ENCODE measurements at places on chromosomes 3 and 15.
A peak's percentile ranks its signal among the peaks of the same experiment; 100 is the strongest.

DNA sequence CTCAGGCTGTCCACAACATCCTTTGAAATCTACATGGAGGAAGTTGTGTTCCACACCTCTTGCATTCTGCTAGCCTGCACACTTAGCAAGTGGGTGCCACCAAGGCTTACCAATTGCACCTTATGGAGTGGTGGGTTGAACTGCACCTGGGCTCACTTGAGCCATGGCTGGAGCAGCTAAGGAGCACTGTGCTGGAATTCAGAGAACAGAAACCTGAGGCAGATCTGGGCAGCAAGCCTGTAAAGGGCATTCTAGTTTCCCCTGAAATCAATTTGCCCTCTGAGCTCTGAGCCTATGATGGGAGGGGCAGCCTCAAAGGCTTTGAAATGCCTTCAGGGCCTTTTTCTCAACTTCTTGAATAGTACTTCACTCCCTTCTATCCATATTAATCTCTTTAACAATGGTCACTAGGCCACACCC, 18.0 kb downstream of the BTLA start:
- H3K4me3 ChIP-seq = no peak overlapping the region
- no peaks in the 10 kb centered on the region for H3K27me3 ChIP-seq
- no peak overlapping the region for H3K27ac ChIP-seq
- no peaks in the 10 kb centered on the region for H3K4me1 ChIP-seq

- H3K4me1 ChIP-seq = no peaks in the 10 kb centered on the region
- H3K4me3 ChIP-seq = no peak overlapping the region
- H3K27ac ChIP-seq = no peak overlapping the region
- peak; percentile 10 for DNase-seq
These were observed 62.1 kb upstream of the SLC6A11 start for GRCh38 chr3:10753964-10754363.

- H3K27me3 ChIP-seq = no peaks in the 10 kb centered on the region
- no peaks in the 10 kb centered on the region for H3K4me1 ChIP-seq
- no peak overlapping the region for H3K4me3 ChIP-seq
- DNase-seq = no peak
These were observed 21.7 kb downstream of the XXYLT1 start for GRCh38 chr3:195249057-195249770.

- H3K27me3 ChIP-seq = no peaks in the 10 kb centered on the region
- no peak for DNase-seq
- H3K4me1 ChIP-seq = no peaks in the 10 kb centered on the region
- no peaks in the 10 kb centered on the region for H3K36me3 ChIP-seq
These were observed 50.1 kb downstream of the LYSMD4 start for GRCh38 chr15:99683000-99683670.

- H3K4me1 ChIP-seq = no peaks in the 10 kb centered on the region
- H3K27me3 ChIP-seq = no peaks in the 10 kb centered on the region
- H3K27ac ChIP-seq = no peak overlapping the region
- no peak overlapping the region for H3K4me3 ChIP-seq
- H3K36me3 ChIP-seq = no peaks in the 10 kb centered on the region
- no peak for DNase-seq
These were observed 368.6 kb upstream of the MCTP2 start for GRCh38 chr15:93862791-93863190.

DNA sequence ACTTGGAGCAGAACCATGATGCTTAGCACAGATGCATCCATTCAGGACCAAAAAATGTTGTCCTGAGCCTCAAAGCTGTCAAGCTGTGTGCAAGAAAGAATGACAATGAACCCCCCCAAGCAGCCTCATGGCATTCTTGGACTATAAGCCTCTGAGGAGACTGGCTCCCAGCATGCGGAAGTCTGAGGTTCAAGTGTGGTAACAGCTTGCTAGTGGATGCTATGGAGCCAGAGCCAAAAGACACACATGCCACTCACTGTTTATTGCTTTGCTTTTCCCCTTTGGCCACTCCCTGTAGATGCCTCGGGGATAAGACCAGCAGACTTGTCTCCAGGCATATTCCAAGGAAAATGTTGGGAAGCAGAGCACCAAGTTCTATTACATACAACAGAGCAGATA, 38.2 kb upstream of the SNRK start:
- H3K27me3 ChIP-seq = no peaks in the 10 kb centered on the region
- no peak overlapping the region for H3K4me3 ChIP-seq
- H3K27ac ChIP-seq = no peak overlapping the region
- H3K36me3 ChIP-seq = no peaks in the 10 kb centered on the region

GRCh38 chr3:116005404-116005803, 382.1 kb downstream of the GAP43 start:
- H3K4me1 ChIP-seq = no peaks in the 10 kb centered on the region
- H3K36me3 ChIP-seq = no peaks in the 10 kb centered on the region
- H3K27ac ChIP-seq = no peak overlapping the region
- DNase-seq = peak; percentile 6
- no peak overlapping the region for H3K4me3 ChIP-seq

DNA sequence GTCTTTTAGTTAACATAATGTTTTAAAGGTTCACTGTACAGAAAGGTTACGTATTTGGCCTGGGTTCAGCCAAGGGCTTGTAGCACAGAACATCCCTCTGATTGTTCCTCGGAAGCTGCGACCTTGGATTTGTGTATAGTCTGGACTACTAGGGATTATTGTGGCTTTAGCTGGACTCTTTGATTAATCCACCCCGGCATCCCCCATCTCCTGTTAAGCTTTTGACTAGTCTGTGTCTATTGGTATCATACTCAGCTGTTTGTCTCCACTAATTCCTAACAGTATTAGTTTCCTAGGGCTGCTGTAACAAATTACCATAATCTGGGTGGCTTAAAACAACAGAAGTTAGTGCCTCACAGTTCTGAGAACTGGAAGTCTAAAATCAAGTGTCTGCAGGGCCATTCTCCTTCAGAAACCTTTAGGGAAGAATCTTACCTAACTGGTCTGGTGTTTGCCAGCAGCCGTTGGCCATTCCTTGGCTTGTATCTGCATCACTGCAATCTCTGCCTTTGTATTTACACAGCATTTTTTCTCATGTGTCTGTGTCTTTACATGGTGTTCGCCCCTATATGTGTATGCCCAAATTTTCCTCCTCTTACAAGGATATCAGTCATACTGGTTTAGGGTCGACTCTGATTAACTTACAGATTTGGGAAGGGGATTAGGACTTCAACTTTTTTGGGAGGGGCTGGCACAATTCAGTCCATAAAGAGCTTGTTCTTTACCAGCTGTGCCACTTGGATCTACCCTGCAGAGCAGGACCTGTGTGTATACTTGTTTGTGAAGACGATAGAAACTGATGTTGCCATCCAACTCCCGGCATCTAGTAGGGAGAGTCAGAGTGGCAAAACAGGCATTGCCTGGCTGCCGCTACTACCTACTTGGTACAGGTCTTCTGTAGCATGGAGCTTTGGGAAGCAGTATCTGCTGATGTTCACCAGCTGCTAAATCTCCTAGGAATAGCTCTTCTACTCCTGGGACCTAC, 117.8 kb downstream of the UBE2E2 start:
- no peaks in the 10 kb centered on the region for H3K36me3 ChIP-seq
- H3K4me3 ChIP-seq = no peak overlapping the region
- DNase-seq = no peak
- H3K4me1 ChIP-seq = no peaks in the 10 kb centered on the region
- no peak overlapping the region for H3K27ac ChIP-seq

DNA sequence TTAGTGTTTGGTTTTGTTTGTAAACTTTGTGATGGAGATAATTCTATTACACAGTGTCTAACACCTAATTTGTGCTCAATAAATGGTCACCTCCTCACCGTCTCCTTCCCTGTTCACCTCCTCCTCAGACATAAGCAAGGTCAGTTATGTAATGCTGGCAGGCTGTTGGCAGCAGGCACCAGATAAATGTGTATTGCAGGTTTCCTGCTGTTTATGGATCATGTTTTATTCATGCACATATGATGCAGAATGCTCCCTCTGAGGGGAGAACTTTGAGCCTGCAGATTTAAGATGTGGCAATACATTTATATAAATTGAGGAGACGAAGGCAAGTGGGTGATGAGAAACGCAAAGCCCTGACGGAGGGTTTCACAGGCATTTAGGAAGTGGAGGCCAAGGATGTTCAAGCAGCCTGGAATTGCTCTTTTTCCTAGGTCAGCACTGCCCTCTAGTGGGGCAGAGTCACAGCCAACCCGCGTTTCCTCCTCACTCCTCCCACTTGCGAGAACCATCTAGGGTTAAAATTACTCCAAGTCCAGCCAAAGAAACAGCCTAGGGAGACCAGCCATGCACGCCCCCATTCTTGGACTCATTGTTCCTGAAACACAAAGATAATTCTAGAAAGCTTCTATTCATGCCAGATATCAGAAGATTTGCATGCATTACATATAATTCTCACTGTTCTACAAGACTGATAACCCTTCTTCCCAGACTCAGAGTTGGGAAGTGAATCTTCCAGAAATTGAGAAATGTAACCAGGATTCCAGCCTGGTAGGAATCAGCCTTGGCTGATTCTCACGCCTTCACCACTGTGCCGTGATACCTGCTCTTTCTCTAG, 228.7 kb downstream of the SLCO3A1 start:
- H3K4me3 ChIP-seq = no peak overlapping the region
- DNase-seq = peak; percentile 46
- no peaks in the 10 kb centered on the region for H3K27me3 ChIP-seq
- no peak overlapping the region for H3K27ac ChIP-seq
- H3K4me1 ChIP-seq = no peaks in the 10 kb centered on the region
- H3K36me3 ChIP-seq = no peaks in the 10 kb centered on the region

- no peaks in the 10 kb centered on the region for H3K27me3 ChIP-seq
- H3K4me3 ChIP-seq = peak within 1 kb of the TSS; percentile 89
- H3K27ac ChIP-seq = peak within 1 kb of the TSS; percentile 92
- H3K4me1 ChIP-seq = peaks cover 7% of the 10 kb centered on the region
These were observed at the start of gene SPRED1 for GRCh38 chr15:38252481-38253350. TSS of gene SPRED1 (plus strand) at chr15:38252836. CDS start at chr15:38253186, 350 bp downstream.

- H3K4me3 ChIP-seq = no peak overlapping the region
- H3K4me1 ChIP-seq = no peaks in the 10 kb centered on the region
These were observed 573.3 kb downstream of the EPHB1 start for GRCh38 chr3:135368316-135368715.

- H3K27me3 ChIP-seq = no peaks in the 10 kb centered on the region
- no peak overlapping the region for H3K27ac ChIP-seq
- no peak for DNase-seq
- no peaks in the 10 kb centered on the region for H3K4me1 ChIP-seq
- no peaks in the 10 kb centered on the region for H3K36me3 ChIP-seq
These were observed 744.0 kb upstream of the SGO1 start for GRCh38 chr3:20930034-20930433.

DNA sequence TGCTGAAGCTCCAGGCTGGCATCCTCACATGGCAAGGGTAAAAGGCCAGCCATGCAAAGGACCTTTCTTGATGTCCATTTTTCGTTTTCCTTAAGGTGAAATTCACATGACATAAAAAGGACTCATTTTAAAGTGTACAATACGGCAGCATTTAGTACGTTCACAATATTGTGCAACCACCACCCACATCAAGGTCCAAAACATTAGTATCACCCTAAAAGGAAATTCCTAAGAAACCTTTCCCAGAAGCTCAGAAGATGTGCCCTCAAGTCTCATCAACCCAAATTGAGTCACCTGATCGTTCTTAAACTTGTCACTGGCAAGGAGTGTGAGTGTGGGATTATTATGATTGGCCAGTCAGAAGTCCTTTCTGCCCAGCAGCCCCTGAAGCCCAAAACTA, 250.1 kb downstream of the TLE3 start:
- no peaks in the 10 kb centered on the region for H3K36me3 ChIP-seq
- H3K4me3 ChIP-seq = no peak overlapping the region
- no peaks in the 10 kb centered on the region for H3K27me3 ChIP-seq
- H3K4me1 ChIP-seq = no peaks in the 10 kb centered on the region
- no peak for DNase-seq

- peak overlapping the region; percentile 19 for H3K27ac ChIP-seq
- no peaks in the 10 kb centered on the region for H3K36me3 ChIP-seq
- no peak overlapping the region for H3K4me3 ChIP-seq
- no peaks in the 10 kb centered on the region for H3K27me3 ChIP-seq
- no peaks in the 10 kb centered on the region for H3K4me1 ChIP-seq
- DNase-seq = no peak
These were observed 296.6 kb upstream of the MME start for GRCh38 chr3:154783521-154783931.

GRCh38 chr15:69573815-69574475, 121.3 kb downstream of the RPLP1 start:
- H3K27me3 ChIP-seq = no peaks in the 10 kb centered on the region
- peaks cover 26% of the 10 kb centered on the region for H3K4me1 ChIP-seq
- H3K4me3 ChIP-seq = no peak overlapping the region
- no peak for DNase-seq
- no peak overlapping the region for H3K27ac ChIP-seq

GRCh38 chr3:123664753-123665152, 79.9 kb upstream of the HACD2 start:
- H3K4me3 ChIP-seq = no peak overlapping the region
- peaks cover 3% of the 10 kb centered on the region for H3K4me1 ChIP-seq
- H3K27ac ChIP-seq = no peak overlapping the region
- H3K27me3 ChIP-seq = no peaks in the 10 kb centered on the region
- no peak for DNase-seq

- DNase-seq = peak; percentile 36
- no peaks in the 10 kb centered on the region for H3K27me3 ChIP-seq
- no peaks in the 10 kb centered on the region for H3K36me3 ChIP-seq
- no peak overlapping the region for H3K27ac ChIP-seq
- no peak overlapping the region for H3K4me3 ChIP-seq
- no peaks in the 10 kb centered on the region for H3K4me1 ChIP-seq
These were observed 102.3 kb downstream of the SEC22A start for GRCh38 chr3:123303976-123304560.

DNA sequence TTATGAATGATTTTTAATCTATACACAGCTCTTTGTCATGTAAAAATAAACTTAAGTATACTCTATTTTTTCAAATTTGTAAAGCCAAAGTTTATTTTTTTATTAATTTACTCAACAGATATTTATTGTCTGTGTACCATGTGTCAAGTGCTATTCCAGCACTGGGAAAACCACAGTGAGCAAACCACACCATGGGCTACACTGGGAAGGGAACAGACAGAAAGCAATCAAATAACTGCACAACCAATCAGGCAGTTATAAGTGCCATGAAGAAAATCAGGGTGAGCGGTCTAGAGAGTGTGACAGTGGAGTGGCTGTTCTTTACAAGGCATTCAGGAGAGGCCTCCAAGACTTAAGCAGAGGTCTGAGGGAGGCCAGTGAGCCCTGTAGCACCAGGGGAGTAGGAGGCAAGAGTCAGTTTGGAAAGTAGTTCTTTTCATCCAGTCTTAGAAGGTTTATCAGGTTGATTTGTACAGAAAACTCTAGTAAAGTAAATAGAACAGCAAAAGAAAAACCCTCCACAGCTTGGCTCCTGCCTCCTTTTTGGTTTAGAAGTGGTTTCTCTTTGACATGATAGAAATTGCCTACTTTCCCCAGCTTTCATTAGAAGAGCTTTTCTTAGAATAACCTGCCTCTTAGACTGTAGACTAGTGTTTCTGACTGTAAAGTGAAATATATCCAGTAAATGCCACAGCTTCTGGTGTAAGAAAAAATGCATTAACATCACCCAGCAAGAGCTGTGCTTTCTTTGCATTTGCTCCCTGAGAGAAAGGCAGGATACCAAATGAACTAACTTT, 13.7 kb downstream of the EIF2AK4 start:
- H3K27me3 ChIP-seq = no peaks in the 10 kb centered on the region
- H3K27ac ChIP-seq = no peak overlapping the region
- H3K4me1 ChIP-seq = no peaks in the 10 kb centered on the region
- no peak overlapping the region for H3K4me3 ChIP-seq
- DNase-seq = no peak
